ENCODE measurements at places on chromosomes 3 and 15. TPM values are rescaled to one million over a fixed set of nuclear protein-coding genes. Genes with fewer than 3 reads are reported as not detected.

Gene FEZF2
- total RNA-seq, result not detected

DNA sequence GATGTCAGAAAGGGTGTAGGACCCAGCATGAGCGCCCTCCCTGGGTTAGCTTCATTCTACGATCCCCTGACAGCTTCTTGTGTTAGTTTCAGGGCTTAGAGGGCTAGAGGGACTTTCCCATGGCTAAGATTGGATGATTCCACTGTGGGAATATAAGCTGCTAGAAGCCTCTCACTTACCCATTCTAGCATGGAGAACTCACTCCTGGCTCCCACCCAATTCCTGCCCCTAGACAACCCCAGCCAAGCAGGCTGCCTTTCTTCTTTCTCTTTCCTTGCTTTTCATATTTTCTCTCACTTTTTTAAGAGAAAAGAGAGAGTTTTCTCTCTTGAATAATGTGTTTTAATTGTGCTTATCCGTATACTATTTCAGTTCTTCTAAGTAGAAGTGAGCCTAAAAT lies 335.1 kb upstream of the CNTN6 start:
- no peaks in the 10 kb centered on the region for H3K36me3 ChIP-seq
- DNase-seq, result no peak
- H3K27me3 ChIP-seq, result no peaks in the 10 kb centered on the region
- H3K27ac ChIP-seq, result no peak overlapping the region
- no peak overlapping the region for H3K4me3 ChIP-seq
- no peaks in the 10 kb centered on the region for H3K4me1 ChIP-seq

DNA sequence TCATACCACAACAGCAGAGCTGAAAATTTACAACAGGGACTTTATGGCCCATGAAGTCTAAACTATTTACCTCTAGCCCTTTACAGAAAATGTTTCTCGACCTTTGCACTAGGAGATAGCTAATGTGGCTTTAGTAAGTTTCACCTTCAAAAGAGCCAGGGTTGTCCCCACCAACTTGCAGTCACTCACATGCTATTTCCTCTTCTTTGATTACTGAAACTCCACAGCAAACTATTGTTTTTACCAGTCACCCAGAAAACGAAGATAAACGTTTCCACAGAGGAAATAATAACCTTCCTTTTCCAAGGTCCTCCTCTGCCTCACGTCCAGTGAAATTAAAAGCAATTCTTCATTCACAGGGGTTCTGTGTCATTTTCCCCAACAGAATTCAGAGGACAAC lies 48.2 kb downstream of the WWTR1 start:
- no peak overlapping the region for H3K27ac ChIP-seq
- no peaks in the 10 kb centered on the region for H3K36me3 ChIP-seq
- H3K4me3 ChIP-seq, result no peak overlapping the region
- H3K27me3 ChIP-seq, result peaks cover 10% of the 10 kb centered on the region

Gene FOXB1
- 2.8 TPM for total RNA-seq

DNA sequence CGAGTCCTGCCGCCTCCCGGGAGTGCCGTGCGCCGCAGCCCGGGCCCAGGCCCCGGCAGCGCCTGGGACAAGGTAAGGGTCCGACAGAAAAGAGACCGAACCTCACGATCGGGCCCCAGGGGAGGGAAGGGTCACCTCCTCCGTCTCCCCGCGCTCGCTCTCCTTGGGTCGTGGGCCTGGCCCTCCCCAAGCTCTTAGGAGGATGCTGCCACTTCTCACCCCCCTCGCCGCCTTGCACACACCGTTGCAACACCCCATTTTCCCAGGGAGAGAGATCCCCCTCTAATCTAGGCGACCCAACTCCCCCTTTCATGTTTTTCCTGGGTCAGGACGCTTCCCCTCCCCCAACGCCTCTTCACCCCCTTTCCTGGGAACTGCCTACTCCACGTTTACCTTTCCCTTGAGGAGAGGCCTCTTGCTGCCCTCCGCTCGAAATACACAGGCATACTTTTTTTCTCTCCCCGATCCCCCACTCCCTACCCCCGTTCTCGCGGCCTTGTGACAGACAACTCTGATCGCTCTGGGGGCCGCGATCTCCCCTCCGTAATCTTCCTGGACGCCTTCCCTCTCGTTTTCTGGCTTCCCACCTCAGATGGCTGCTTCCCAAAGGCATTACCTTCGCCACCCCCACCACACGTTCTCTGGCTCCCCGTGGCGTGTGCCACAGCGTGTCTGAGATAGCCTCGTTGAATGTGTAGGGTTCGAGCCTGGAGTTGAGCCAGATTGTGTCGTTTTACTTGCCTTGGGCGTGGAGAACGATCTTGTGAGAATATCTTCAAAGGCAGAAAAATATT lies 688 bp downstream of the SETD5 start:
- peak overlapping the region; percentile 95 for H3K27ac ChIP-seq
- H3K27me3 ChIP-seq, result no peaks in the 10 kb centered on the region
- peaks cover 63% of the 10 kb centered on the region for H3K4me1 ChIP-seq

Gene LSAMP
- total RNA-seq, result not detected

Gene IL5RA
- total RNA-seq, result not detected

DNA sequence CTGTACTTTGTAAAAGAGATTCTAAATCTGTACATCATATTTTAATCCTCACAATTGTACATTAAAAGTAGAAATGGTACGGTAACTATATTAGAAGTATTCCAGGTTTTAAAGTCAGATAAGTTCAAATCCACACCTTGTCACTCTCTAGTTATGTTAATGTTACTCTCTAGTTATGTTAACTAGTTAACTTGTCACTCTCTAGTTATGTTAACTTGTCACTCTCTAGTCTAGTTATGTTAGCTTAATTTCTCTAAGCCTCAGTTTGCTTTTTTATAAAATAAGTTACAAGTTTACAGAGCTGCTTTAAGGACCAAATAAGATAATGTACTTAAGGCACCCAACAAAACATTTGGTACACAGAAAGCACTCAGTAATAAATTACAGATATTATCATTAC lies 42.6 kb downstream of the ZNF280D start:
- no peak overlapping the region for H3K4me3 ChIP-seq
- H3K27ac ChIP-seq, result no peak overlapping the region
- H3K36me3 ChIP-seq, result peaks cover 3% of the 10 kb centered on the region
- H3K27me3 ChIP-seq, result no peaks in the 10 kb centered on the region
- H3K4me1 ChIP-seq, result peaks cover 4% of the 10 kb centered on the region
- no peak for DNase-seq
